ENCODE measurements at places on chromosomes 7 and 10. TPM values are rescaled to one million over a fixed set of nuclear protein-coding genes. Genes with fewer than 3 reads are reported as not detected.

SLC35G1 gene
- 0.90 TPM for polyA plus RNA-seq

HOXA4 gene
- polyA plus RNA-seq: 19.8 TPM

THSD7A gene
- polyA plus RNA-seq: 1.9 TPM

ELAPOR2 gene
- 4.0 TPM for polyA plus RNA-seq

FLNC gene
- 9.3 TPM for polyA plus RNA-seq

ACTL6B gene
- 0.53 TPM for polyA plus RNA-seq

MYL10 gene
- polyA plus RNA-seq: not detected
